ENCODE measurements at places on chromosomes 1 and 21.

DNA sequence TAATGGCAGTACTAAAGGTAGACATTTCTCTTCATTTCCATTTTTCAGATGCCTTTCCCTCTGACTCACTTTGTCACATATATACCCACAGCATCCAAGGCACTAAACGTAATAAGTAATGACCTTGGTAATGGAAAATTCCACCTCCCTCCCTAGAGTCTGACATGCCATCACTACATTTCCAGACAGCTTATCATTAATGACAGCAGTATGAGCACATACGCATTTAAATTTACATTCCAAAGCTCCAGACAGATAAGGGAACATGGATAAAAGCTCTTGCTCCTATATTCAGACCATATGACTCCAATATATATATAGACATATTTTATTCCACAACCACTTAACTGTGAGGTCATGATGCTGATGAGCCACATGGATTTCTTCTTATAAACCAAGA lies 191.7 kb upstream of the GORAB start:
- DNase-seq = no peak

GRCh38 chr1:244444854-244445253 lies 6.9 kb downstream of the ADSS2 start:
- DNase-seq = no peak

- no peak for DNase-seq
Observed at GRCh38 chr1:186139701-186140100, 235.4 kb downstream of the TPR start.

GRCh38 chr1:200062143-200062542 lies 34.6 kb downstream of the NR5A2 start:
- DNase-seq = no peak

GRCh38 chr1:193487722-193488121 lies 301.3 kb upstream of the B3GALT2 start:
- no peak for DNase-seq

- no peak for DNase-seq
Observed at GRCh38 chr1:55767171-55767570, 552.0 kb upstream of the USP24 start.

GRCh38 chr1:39829791-39830533 lies 41.3 kb upstream of the BMP8B start:
- DNase-seq = no peak

DNA sequence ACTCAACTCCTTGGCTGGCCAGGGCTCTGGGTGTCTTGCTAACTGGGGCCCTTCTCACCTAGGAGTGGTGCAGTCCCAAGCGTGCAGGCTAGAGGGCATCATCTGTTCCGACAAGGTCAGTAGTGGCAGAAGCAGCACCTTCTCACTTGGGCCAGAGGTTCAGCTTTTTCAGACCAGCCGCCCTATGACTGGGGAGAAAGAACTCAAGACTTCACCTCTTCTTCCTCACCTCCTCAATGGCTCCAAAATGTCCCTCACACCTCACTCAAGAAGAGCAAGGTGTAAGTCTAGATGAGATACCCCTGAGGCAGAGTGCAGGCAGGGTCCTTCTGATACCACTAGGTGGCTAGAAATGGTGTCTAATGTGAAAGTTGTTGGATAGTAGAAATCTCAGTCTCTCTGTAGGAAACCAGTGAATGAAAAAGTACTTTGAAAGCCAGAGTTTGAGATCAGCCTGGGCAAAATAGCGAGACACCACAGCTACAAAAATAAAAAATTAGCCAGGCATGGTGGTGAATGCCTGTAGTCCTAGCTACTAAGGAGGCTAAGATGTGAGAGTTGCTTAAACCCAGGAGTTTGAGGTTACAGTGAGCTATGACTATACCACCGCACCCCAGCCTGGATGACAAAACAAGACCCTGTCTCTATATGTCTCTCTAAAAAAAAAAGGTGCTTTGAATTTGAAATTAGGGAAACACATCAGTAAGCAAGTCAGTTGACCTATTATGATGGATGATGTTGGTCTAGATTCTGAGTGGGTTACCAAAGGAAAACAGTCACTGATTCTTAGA lies 8.6 kb upstream of the IL20 start:
- DNase-seq = no peak

- DNase-seq = no peak
Observed at GRCh38 chr21:28266061-28266460, 726.6 kb downstream of the LTN1 start.

GRCh38 chr1:50877641-50878040 lies 82.4 kb downstream of the FAF1 start:
- DNase-seq = no peak

DNA sequence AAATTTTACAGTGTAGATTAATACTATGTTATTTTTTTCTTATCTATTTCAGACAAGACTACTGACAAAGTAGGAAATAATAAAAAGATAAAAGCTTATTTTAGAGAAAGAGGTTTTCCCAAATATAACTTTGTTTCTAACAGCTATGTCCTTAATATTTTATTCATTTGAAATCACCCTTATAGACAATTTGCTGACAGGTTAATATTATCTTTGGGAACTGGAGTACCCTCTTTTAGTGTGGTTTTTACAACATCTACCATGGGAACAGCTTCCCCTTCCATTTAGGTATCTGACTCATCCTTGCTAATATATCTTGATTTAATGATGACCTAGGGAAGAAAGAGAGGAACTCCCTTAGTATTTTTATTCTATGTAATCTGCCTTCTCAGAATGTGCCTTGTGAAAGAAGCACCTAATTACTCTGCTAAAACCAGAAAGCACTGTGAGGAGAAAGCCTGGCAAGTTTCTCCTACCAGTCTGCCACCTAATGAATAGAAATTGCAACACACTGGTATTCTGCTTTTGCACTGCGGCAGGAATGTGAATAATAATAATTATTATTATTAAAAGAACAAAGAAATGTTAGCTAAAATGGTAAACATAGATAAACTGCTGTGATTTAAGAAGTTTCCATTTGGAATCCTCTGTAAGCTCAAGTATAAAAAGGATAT lies 192.8 kb downstream of the PDE4B start:
- DNase-seq = no peak

DNA sequence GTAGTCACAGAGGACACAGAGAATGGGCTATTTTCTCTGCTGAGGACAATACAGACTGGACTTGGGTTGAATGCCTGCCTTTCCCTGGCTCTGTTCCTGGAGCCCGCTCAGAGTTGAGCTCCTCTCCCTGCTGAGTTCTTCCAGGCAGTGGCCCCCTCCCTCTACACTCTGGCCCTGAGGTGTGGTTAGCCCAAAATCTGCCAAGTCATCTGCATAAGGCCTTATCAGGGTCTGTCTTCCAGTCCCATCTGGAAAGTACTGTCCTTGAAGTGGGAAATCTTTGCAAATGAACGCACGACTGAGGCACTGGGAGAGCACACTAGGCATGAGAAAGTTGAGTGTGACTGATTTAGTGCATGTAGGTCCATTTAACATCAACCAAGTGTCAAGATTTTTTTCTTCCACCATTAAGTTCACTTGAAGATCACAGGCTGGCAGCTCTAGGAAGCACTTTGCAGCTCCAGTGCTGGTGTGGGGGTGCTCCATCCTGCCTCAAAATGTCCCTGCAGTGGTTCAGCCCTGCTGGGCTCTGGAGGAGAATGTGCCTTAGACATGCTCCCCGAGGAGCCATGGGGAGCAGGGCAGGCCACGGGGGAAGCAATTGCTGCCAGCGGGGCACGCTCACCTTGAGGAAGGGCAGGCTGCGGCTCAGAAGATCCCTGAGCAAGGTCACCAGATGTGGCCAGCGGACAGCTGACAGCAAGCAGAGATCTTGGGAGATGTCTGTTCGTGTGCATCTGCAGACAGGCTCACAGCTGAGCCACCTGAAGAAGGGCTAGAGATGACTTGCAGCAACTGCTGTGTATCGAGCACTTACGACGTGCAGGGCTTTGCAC lies 41.5 kb downstream of the IER5 start:
- no peak for DNase-seq

DNA sequence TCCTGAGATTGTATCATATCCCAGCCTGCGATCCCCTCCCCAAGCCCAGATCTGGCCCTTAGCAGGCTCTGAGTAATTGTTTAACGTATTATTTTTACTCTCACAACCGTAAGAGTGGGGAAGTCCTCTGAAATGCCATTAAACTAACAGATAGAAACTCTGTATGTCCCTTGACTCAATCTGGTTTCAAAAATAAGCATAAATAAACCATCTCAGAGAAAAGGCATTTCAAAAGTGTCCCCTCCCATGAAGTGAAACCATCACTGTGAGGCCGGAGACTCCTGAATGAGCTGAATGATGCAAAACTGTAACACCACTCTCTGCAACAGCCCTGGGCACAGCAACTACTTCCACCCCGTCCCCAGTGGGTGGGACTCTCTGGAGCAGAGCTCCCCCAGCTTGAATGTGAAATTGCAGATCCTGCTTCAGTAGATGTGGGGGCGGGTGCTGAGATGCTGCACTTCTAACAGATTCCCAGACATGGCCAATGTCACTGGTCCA lies 104.1 kb downstream of the SYF2 start:
- DNase-seq = no peak

DNA sequence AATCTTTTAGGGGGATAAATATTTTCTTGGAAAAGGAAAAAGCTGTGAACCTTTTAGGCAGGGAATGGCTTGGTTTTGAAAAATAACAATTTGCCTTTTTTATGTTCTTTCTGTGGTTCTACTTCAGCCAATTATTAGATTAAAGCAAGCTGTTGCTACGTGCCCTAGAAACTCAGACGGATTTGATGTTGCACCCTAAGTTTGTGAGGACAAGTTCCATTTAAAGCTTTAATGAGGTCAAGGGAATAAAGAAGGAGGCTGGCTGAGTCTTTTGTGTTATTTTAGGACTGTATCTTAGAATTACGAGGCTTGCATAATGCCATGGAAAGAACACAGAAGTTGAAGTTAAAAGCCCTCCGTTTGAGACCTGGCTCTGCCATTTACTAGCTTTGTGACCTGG lies 216.9 kb downstream of the NUF2 start:
- no peak for DNase-seq

- no peak for DNase-seq
Observed at GRCh38 chr1:119655154-119655553, 7.1 kb upstream of the ZNF697 start.

- DNase-seq = no peak
Observed at GRCh38 chr1:25170439-25170838, 61.9 kb downstream of the SYF2 start.

GRCh38 chr21:16767201-16767600 lies 745.6 kb upstream of the CXADR start:
- DNase-seq = no peak

GRCh38 chr1:226562989-226563388 lies 14.4 kb downstream of the STUM start:
- no peak for DNase-seq

DNA sequence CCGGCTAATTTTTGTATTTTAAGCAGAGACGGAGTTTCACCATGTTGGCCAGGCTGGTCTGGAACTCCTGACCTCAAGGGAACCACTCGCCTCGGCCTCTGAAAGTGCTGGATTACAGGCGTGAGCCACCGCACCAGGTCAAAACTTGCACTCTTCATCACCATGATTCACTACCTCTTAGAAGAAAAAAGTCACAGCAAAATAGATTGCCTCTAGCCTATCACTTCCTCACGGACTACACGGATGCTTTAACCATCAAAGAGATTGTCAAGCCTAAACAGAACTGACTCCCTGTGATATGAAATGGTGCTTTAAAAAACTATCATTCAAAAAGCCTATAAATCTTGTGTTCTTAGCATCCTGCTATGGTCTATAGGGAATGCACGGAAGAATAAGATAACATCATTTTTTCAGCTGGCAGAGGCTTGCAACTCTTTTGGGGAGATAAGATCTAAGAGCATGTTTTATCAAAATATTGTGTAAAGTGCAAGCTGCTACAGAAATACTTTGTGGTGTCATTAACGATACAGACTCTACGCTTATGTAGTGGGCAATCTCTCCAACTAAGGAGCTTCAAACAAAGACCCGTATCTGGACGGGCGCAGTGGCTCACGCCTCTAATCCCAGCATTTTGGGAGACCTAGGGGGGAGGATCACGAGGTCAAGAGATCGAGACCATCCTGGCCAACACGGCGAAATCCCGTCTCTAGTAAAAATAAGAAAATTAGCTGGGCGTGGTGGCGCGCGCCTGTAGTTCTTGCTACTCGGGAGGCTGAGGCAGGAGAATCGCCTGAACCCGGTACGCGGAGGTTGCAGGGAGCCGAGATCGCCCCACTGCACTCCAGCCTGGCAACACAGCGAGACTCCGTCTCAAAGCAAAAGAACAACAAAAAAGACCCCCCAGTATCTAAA lies 966 bp downstream of the TFB2M start:
- no peak for DNase-seq

GRCh38 chr1:16253332-16253922 lies 16.4 kb upstream of the CPLANE2 start:
- DNase-seq = no peak

- DNase-seq = no peak
Observed at GRCh38 chr1:173253046-173253445, 45.9 kb upstream of the TNFSF4 start.

Measured in activated CD8-positive, alpha-beta memory T cell treated with anti-CD3 and anti-CD28 coated beads for 4 hours (primary cell).